ENCODE measurements at places on chromosomes 12 and 14.

- no peak for DNase-seq
These were observed 282.4 kb downstream of the DPF3 start for GRCh38 chr14:72611506-72611905.

- DNase-seq: no peak
These were observed 23.1 kb downstream of the MGAT4C start for GRCh38 chr12:86233126-86233525.

GRCh38 chr12:106892075-106892474 is 63.6 kb upstream of the TMEM263 start:
- no peak for DNase-seq

- DNase-seq: no peak
These were observed 85.9 kb downstream of the FBXW8 start for GRCh38 chr12:116996621-116997020.

- no peak for DNase-seq
These were observed 29.3 kb upstream of the PDE3A start for GRCh38 chr12:20339060-20339459.

DNA sequence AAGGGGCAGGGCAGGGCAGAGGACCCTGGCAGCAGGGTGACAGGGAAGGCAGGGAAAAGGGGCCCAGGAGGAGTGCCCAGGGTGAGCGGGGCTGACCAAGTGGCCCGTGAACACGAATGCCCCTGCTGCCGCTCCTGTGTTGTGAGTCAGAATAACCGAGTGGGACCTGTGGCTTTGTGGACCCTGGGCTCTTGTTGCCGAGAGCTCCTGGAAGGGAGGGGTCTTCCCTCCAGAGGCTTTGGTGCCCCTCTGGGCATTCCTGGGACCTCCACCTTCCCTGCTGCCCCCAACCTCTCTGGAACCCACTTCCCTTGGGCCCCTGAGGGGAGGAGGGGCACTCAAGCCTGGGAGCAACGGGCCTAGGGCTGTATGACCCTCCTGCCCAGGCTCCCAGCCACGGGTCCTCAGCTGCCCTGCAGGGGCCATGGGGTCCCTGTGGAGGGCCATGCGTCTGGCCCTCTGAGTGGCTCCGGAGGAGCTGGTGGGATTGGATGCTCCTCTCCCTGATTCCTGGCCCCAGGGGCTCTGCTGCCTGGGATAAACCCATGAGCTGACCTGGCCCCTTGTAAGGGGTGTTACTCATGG is 319.4 kb downstream of the TMEM121 start:
- no peak for DNase-seq

DNA sequence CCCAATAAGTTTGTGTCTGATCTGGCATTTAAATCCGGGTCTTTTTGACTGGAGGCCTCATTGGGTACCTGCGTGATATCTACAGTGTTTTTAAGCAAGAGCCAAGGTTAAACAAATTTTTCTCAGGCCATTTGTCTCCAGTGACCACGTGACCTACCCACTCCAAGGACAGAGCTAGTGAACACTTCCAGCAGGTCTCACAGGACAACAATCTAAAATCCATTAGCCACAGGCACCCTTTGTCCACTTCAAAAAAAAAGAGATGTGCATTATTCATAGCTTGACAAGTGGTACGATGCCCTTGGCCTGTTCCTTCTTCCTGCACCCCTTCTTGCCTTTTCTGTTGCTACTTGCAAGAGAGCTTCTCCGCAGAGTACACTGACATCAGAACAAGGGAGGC is 109.6 kb upstream of the GSC start:
- DNase-seq: no peak

DNA sequence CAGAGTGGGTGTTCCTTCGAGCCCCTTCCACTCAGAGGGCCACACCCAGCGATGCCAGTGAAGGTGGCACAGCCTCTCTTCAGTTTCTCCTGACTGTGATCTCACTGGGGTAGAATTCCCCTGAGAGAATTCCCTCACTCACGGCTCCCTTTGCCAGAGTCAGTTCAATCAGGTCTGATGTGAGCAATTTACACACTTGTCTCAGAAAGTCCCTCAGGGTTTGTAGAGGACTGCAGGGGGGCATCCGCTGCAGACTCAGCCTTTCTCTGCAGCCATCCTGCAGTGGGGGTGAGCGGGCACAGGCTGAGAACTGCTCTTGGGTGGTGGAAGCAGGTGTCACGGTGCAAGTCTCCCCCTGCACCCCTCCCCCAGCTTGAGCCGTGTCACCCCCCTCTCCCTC is 205.4 kb upstream of the PRMT8 start:
- no peak for DNase-seq

DNA sequence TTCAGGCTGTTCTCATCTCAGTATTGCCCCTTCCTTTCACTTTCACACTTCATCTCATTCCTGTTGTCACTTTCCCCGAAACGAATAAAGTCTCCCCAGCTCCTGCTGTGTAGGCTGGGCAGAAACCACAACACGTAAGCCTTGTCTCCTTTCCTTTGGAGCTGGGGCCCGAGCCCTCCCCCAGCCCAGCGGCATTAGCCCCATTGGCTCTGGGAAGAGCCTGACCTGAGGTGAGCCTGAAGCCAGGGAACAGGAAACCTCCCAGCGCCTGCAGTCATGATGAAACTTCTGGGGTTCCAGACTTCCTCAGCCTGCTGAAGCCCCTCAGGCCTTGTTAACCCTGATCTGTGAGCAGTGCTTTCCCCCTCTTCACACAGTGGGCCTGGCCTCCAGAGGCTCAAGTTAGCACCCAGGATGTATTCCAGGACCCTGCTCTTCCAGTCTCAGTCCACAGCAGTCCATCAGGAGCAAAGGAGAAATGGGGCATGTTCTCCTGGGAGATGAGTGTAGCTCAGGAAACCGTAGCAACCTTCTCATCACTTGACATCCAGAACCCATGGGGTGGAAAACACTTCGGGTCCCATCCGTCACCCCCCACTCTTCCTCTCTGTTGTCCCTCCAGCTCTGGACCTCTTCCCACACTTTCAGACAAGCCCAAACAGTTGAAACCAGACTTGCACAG is 21.8 kb downstream of the VASH1 start:
- peak; percentile 18 for DNase-seq

GRCh38 chr12:3363608-3364007 is 127.4 kb upstream of the PRMT8 start:
- no peak for DNase-seq

- no peak for DNase-seq
These were observed 572 bp upstream of the RASSF8 start for GRCh38 chr12:25957793-25958427.

DNA sequence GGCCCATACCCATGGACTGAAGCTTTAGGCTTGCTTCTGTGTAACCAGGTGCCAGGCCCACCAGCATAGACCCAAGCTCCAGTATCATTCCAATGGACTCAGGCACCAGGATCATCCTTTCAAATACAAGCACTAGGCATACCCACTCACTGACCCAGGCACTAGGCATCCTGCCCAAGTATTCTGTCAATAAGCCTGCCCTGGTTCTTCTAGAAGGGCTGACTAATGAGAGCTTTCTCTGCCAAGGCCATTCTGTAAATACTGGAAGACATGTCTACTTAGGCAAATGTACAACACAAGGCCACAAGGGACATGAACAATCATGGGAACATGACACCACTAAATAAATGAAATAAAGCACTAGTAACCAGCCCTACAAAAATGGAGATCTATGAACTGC is 352.2 kb downstream of the FSCB start:
- DNase-seq: no peak

DNA sequence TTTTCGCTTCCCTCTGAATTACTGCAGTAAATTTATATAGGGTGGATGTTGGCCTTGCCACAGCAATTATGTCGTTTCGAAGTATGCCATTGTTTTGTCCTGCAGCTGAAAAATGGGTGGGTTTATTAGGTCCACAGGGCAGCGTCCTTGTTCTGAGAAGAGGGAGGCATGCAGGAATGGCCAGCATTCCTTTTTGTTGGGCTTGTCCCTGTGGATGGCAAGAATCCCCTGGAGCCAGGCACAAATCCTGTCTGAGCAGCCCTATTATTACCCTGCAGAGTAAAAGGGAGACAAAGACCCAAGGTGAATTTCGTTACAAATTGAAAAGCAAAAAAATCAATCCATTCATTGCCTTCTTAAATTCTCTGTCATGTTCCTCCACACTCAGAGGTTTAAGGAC is 88.1 kb downstream of the CHST11 start:
- DNase-seq: no peak

GRCh38 chr14:105974902-105975301 is 448.5 kb downstream of the TMEM121 start:
- DNase-seq: peak; percentile 67

DNA sequence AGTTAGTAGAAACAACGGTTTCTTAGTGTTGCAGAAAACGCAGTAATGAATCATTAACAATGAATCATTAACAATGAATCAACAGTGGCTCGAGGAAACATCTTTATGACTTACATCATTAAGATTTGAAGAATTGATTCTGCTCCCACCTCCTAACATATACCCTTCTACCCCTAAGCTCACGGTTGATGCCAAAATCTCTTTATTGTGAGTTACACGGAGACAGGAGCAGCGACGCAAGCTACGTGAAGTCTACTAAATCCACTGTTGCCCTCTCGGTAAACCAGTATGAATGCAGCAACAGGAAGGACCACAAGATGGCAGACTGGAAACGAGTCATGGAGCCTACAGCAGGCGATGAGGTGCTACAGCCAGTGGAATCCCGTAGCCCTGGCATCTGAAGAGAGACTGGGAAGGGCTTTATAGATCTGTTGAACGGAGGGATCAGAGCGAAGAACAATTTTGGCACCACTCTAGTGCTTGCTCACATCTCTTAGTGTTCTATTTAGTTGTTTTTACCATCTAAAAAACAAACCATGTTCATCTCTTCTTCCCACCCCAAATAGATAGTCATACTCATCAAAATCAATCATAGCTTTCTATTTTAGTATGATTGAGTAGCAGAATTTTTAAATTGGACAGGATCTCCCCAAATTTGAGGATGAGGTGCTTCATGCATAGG is 332.7 kb downstream of the DUSP6 start:
- peak; percentile 72 for DNase-seq

- peak; percentile 27 for DNase-seq
These were observed 2.5 kb downstream of the FUT8 start for GRCh38 chr14:65414961-65415589.

DNA sequence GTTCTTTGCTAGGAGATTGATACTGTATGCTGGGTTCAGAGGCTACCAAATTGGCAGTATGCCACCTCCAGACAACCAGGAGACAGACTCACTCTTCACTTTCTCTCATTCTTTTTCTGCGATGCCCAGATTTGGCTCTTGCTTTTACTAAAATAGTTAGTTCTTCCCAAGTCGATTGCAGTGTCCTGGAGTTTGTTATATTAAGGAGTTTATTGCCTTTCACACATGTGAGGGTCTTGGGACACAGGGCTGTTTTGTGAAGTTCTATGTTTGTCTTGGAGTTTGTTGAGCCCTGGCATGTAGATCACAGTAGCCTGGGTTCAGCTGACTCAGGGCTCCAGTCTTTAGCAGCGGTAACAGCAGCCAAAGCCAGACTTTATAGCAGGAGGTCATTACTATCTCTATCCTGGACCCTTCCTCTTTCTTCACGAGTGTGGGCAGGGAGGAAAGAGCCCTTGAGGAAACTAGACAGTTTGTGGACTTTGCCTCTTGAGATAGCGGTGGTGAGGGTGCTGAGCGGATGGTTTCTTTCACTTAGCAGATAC is 1.6 kb downstream of the MLEC start:
- DNase-seq: no peak

DNA sequence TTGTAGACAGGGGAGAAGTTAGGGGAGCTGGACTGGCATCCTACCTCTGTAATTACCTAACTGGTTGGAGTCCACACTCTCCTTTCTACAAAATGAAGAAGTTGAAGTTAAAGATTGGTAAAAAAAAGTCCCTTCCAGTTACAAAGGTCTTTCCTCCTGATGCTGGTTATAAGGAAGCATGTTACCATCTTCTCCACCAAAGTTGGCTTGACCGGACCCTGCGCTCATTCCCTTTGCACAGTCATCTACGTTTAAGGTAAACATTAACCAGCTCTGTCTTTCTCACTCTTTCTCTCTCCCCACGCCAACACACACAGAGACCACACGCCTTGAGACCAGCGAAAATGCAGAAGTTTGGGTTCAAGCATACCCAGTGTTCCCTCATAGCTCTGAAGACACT is 11.9 kb downstream of the FBLN5 start:
- DNase-seq: no peak

DNA sequence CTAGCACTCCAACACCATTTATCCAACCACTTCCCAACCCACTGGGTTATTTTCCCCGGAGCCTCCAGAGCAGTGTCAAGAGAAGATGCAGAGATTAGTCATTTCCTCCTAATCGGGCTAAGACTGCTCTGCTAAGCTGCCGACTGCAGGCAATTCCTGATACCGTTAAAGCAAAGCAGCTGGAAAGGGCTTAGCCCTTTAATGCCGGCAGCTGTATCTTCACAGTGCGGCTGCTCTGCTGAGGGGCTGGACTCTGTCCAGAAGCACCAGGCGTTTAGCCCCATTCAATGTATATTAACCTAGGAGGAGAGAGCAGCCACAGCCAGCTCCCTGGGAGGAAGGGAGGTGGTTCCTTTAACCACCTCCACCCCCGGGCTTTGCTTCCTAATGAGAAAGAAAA is 11.1 kb downstream of the AQP6 start:
- no peak for DNase-seq

DNA sequence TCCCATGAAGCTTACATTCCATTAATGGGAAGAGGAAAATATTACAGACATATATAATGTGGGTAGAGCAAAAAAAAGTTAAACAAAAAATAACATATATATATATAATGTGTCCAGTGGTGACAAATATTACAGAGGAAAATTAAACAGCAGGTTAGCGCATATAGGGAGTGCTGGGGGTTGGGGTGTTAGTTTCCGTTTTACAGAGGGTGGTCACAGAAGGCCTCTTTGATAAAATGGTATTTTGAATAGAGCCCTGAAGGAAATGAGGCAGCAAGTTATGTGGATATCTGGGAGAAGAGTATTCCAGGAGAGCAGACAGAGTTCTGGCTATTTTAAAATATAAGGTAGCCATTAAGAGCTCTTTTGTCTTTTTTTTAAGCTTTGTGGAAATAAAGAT is 73.2 kb downstream of the DCAF5 start:
- DNase-seq: no peak

- DNase-seq: no peak
These were observed 48.5 kb downstream of the CDC42BPB start for GRCh38 chr14:103008768-103009357.

- no peak for DNase-seq
These were observed 8.3 kb downstream of the CISTR start for GRCh38 chr12:53743266-53744129.

DNA sequence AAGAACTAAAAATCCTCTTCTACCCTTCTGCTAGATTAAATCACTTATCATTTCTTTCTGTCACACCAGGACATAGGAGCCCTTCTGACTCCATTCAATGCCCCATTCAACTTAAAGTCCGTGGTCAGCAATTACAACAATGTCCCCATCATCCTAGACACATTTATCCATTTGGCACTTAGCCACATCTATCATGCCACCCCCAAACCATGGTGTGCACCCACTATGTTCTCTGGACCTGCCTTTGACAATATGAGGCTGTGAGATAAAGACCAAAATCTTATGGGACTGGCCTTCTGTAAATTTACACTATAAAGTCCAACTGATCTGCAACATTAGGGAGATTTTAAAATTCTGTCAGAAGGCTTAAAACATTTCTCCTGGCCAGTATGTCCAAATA is 104.4 kb downstream of the SSPN start:
- DNase-seq: no peak

GRCh38 chr14:91250912-91251311 is 6.4 kb upstream of the GPR68 start:
- DNase-seq: no peak

All from KG1 (cell line).